ENCODE measurements at places on chromosomes 2 and 18.

GRCh38 chr2:187877391-187877790 lies 323.2 kb upstream of the TFPI start:
- no peak for DNase-seq

DNA sequence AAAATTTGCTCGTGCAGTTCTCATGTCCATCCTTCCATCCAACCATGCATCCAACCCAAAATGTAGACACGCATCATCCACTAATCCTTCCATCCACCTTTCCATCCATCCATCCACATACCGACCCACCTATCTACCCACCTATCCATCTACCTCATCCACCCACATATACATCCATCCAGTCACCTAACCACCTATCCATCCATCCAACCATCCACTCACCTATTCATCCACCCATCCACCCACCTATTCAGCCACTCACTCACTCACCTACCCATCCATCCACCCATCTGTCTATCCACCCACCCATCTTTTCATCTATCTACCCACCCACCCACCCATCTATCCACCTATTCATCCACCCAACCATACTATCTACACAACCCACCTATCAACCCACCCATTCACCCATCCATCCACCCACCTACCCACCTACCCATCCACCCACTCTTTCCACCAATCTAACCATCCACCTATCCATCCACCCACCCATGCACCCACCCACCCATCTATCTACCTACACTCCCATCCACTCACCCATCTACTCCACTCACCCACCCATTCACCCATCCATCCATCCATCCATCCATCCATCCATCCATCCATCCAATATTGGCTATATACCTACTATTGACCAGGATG lies 94.3 kb downstream of the VAPA start:
- no peak for DNase-seq

DNA sequence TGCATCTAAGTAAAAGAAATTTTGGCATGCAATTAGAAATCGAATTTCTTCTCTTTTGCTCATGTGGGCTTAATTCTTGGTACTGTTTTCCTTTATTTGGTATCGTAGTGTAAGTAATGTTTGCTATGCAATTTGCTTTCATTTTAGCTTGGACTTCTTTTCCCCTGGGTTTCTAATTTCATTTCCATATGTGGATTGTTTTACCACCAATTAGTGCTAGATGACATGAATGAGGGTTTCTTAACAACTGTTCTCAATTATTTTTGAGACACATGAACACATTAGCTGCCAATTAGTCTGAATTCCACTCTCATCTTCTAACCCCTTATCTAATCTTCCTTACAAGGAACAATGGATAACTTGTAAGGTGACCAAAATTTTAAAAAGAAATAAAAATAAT lies 1047.2 kb upstream of the PIK3C3 start:
- DNase-seq, result no peak

GRCh38 chr2:192267484-192267883 lies 72.8 kb upstream of the TMEFF2 start:
- no peak for DNase-seq

DNA sequence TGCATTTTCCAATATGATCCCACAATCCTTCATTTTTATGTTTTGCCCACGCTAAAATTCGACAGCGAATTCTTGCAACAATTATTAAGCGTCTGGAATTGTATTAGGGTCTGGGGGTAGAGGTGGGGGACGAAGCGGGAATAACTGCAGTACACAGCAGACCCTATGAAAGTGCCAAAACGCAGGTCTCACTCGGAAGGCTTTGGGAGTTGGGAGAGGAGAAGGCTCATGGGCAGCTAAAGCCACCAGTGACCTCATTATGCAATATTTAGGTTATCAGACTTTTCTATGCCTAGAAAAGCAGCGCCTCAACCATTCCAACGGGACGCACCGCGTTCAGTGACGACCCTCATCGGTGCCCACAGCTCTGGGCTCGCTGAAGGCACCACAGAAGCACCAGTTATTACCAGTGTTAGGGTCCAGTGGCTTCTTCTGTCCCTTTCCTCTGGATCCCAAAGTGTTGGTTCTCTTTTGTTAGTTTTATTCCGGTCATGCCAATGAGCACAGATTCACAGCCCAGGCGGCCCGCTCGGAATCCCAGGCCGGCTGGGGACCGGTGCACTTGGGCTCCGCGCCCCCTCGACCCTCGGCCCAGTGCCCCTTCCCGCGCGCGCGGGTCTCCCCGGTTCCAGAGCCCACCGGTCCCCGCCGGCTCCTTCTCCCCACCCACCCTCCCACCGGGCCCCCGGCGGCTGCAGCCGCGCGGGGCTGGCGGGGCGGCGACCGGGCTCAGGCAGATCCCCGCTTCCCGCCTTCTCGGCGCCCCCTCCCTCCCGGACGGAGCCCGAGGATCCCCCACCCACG lies 737 bp upstream of the MAPK4 start:
- no peak for DNase-seq

DNA sequence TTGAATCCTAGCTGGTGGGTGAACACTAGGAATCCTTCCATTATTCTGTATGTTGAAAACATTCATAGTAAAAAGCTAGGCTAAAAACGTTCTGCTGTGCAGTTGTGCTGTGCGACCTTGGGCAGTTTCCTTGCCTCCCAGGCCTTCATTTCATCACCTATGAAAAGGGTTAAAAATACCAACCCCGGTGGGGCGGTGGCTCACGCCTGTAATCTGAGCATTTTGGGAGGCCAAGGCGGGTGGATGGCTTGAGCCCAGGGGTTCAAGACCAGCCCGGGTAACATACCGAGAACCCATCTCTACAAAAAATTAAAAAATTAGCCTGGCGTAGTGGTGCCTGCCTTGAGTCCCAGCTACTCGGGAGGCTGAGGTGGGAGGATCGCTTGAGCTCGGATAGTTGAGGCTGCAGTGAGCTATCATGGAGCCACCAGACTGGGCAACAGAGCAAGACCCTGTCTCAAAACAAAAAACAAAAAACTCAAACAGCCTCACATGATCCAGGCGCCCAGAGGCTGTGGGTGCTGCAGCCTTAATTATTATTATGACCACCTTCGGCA lies 2.9 kb upstream of the RRM2 start:
- no peak for DNase-seq

GRCh38 chr2:142040556-142040955 lies 90.3 kb downstream of the LRP1B start:
- DNase-seq, result no peak

- no peak for DNase-seq
Observed at GRCh38 chr2:128449226-128450061, 130.8 kb upstream of the HS6ST1 start.

GRCh38 chr2:55138014-55138881 lies 88.0 kb upstream of the RTN4 start:
- DNase-seq, result no peak

DNA sequence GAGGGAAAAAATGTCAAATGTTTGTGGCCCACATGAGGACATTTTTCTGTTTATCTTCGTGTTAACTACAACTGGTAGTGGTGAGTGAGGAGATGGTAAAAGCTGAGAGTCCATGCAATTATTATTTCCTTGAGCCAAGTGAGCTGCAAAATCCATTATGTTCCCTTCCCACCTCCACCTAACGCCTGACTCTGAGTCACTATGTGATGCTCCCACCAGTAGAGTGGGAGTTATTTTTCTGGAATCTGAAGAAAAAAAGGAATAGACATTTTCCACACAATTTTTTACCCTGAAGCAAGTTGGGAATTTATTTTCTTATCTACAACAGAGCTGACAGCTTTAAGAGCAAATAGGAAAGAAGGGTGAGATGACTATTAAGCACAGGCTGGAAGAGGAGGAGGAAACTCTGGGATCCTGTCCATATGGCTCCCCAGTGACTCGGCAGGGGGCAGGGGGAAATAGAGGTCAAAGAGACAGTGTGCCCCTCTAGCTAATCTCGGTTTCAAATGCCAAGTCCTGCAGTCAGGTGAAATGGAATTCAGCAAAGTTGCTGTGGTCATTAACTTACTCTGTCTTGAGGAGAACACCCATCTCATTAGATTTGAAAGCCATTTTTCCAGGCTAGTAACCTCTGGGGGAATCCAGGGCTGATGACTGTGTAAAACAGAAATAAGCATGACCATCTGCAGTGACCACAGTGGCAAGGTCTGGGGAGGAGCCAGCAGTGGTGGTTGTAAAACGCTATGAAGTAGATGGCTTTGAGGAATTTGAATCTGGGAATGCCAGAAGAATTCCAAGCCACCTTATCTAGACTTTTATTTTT lies 463.9 kb downstream of the STK39 start:
- DNase-seq, result no peak

GRCh38 chr18:24799720-24800119 lies 339.3 kb downstream of the HRH4 start:
- DNase-seq, result no peak

- no peak for DNase-seq
Observed at GRCh38 chr2:235017441-235017840, 65.6 kb downstream of the SH3BP4 start.

DNA sequence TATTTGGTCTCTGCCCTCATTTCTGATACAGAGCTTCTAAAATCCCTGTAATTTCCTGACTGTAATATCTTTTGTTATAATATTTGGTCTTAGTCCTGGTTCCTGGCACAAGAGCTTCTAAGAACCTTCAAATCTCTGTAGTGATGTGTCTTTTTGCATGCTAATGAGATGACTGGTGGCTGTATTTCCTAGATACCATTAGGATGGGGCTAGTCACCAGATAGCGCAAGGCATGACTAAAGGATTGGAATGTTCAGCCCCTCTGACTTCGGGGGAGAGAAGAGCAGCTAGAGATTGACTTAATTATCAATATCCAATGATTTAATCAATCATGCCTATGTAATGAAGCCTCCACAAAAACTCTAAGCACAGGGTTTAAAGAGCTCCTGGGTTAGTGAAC lies 620.8 kb upstream of the ACVR2A start:
- no peak for DNase-seq

DNA sequence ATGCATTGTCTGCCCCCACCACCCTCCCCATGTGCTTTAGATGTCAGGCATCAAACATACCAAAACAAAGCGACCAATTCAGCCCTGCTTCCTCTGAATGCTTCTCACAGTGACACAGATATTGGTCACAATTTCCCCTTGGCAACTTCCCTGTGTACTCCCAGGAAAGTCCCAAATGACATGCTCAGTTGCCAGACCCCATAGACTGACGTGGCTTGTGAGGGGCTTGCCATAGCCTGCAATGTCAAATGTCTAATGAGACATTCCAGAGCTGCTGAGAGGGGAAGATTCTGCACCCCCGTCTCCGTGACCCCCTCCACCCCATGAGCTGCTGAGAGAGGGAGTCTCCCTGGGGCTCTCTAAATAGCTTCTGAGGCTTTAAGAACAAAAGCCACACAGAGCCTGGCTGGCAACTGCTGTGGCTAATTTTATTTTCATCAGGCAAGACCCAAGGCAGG lies 47.3 kb downstream of the RFTN2 start:
- no peak for DNase-seq

DNA sequence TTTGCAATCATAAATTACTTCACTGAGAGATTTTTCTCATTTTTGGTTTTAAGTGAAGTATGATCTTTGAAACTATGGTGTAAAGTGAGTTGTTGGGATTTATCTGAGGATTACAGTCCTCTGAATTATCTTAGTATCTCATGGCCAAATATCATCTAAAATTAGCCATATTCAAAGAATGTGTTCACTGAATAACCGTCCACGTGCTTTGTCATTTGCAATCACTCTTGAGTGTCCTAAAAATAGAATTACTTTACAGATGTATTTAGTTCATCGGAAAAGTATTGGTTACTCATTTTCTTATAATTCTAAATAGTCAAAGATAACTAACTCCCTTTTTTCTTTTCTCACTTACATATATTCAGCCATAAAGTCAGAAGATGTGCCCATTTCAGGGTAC lies 141.2 kb downstream of the RTN4 start:
- no peak for DNase-seq

GRCh38 chr2:12856934-12857601 lies 140.3 kb downstream of the TRIB2 start:
- no peak for DNase-seq

GRCh38 chr2:158251356-158251755 lies 149.7 kb downstream of the UPP2 start:
- no peak for DNase-seq
